ENCODE measurements at places on chromosomes 2 and 18.
A peak's percentile ranks its signal among the peaks of the same experiment; 100 is the strongest.

DNA sequence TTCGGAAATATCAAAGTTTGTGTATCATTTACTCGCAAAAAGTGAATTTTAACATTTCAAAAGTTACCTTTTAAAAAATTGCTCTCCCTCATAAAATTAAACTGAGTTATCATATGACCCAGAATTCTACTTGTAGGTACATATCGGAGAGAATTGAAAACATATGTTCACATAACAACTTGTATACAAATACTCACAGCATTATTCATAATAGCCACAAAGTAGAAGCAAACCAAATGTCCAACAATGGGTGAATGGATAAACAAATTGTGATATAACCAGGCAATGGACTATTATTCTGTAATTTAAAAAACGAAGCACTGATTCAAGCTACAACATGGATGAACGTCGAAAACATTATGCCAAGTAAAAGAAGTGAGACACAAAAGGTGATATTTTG is 412.0 kb upstream of the TCF4 start:
- DNase-seq, result peak; percentile 81

GRCh38 chr2:127197475-127198385 is 22.4 kb downstream of the CYP27C1 start:
- DNase-seq, result peak; percentile 54

DNA sequence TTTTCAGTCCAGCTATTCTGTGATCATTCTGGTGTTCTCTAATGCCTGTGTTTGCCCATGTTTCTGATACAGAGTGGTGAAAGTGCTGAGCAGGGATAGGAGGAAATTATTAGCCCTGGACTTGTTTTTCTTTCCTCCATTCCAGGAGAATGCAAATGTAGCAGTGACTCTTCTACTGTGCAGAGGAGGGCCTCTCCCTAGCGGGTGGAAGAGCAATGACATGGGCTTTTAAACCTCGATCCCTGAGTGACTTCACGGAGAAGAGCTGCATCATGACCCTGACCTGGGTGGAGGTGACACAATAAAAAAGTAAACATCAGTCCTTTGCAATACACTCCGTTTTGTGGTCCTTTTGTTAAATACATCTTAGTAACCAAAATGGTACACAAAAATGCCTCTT is 68.0 kb upstream of the NETO1 start:
- no peak for DNase-seq

- DNase-seq, result peak; percentile 74
These were observed 74.5 kb upstream of the YPEL5 start for GRCh38 chr2:30072250-30072842.

- DNase-seq, result no peak
These were observed 101.5 kb upstream of the MGAT5 start for GRCh38 chr2:134152045-134153010.

DNA sequence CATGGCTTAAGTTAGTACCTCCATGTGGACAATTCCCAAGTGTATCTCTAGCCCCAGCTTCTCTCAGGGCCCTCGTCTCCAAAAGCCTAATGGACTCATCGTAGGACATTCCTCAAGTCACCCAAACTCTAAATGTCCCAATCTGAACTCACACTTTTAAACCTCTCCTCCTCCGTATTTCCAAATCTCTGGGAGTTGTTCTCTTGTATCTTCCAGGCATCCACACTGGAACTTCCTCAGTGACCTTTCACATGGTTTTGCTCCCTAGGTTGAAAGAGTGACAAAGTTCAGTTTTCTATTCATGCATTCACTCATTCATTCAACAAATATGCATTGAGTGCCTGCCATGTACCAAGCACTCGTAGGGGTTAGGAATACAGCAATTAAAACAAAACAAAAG is 220.2 kb downstream of the ALPK2 start:
- no peak for DNase-seq

- no peak for DNase-seq
These were observed 318.2 kb upstream of the NRXN1 start for GRCh38 chr2:51350100-51350499.

DNA sequence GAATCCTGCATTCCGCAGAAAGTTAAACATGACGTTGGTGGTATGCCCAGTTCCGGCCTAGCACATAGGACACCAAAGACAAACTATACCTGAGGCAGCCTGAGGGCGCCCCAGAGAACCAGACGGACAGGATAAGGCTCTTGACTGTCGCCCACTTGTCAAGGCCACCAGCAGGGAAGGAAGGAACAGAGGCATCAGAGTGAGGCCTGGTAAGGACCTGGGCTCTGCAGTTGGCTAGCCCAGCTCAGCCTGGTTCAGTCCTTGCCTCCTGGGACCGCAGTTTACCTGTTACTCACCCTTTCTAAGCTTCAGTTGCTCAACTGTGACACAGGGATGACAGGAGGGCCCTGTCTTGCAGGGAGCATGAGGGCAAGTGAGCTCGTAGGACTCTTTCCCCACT is 82.1 kb downstream of the ACTR2 start:
- DNase-seq, result no peak

DNA sequence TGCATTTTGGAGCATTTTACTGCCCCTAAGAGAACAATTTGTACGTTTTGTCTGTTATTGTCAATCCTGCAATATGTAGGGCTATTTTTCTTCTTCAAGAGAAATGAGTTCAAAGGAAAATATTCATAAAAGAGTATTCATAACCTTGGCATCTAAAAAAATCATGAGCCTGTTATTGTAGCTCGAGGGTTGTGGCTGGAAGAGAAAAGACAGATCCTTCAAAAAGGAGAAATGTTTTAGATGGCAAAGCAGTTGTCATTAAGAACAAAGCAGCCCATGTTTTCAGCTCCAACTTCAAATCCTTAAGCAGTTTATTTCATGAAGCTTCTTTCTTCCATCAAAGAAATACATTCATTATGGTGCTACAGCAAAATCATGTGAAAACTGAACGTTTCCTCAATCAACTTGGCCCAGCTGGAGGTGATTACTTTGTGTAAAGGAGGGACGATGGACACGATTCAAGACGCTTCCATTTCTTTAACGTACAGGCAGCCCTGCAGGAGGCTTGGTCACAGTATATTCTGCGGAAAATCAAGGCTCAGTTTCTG is 31.4 kb downstream of the QPCT start:
- no peak for DNase-seq

DNA sequence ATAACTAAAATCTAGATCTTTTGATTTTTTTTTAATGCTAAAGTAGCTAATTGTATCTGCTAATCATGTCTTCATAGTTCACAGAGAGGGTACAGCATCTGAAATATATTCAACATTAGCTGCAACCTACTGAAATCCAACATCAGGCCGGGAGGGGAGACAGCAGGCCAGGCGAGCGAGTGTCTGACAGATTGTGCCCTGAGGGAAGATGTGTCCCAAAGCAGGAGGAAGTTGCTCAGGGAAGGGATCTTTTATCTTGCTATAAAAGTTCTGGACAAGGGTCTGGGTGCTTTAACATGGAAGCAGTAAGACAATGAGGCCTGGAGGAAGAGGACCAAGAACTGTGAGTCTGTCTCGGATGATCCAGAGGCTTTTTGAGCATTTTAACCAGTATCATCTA is 274.1 kb downstream of the AFF3 start:
- DNase-seq, result no peak

- no peak for DNase-seq
These were observed 246.4 kb downstream of the DYM start for GRCh38 chr18:49214058-49214457.

- DNase-seq, result peak; percentile 64
These were observed 177.3 kb downstream of the ANKRD30B start for GRCh38 chr18:14925281-14925709.
